ENCODE measurements at places on chromosomes 3 and 15.

- DNase-seq: peak; percentile 82
Measured at GRCh38 chr15:70376929-70377691, 279.4 kb upstream of the TLE3 start.

DNA sequence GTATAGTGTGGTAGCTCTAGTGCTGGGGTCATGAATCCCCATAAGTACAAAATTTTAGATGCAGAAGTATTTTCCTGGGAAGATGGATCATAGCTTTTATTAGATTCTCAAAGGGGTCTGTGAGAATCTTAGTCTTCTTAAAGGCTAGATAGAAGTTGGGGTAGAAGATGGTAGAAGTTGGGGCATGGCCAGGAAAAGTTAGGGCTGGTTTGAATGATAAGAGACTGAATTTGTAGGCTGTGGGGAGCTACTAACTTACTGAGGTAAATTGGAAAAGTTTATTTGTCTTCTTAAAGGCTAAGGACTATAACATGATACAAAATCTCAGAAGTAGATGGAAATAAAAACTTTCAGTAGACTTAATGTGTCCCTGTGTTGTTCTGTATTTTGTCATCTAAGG is 1.6 kb upstream of the UBE2Q2 start:
- no peak for DNase-seq

DNA sequence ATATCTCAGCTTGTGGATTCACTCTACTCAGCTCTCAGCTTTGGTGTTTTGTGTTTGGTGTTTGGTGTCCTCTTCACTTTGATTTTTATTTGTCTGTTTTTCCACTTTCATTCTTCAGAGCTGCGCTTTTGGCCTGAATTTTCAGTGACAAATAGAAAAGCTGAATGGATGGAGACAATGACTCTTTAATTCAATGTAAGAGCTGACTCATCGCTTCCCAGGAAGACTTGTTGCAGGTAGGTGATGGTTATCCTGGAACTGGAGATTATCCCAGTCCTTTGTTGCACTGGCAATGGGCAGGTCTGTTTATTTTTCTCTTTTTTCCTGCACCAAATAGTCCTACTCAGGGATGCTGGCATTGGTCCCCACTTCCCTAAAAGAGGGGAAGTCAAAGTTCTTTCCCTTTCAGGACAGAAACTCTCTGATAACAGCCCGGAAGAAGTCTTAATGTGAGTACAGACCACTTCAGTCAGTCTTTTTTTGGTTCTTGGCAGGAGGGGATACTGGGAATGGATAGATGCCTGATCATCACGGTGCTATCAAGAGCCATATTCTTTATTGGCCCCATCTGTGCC is 12.4 kb upstream of the AEN start:
- DNase-seq: no peak

DNA sequence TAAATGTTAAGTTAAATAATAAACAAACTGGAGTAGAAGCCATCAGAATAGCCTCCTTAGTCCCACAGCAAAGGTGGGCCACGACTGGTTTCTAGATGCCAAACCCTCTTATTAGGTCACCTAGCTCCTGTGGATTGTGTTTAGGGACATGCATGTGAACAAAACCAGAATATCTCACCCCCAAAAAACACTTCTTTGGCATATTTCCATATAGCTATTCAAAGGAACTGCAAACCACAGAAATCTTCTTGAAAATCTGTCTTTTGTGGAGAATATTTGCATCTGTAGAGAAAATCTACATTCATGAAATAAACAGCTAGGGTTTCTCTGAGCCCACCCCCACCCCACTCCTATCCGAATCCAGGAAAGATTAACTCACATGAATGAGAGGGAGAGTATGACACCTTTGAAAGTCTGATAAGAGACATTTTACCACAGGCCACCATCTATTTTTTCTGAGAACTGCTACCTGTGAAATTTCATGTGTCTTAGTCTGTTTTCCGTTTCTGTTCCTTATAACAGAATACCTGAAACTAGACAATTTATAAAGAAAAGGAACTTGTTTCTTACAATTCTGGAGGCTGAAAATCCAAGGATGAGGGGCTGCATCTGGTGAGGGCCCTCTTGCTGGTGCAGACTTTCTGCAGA is 159.4 kb downstream of the NEK10 start:
- no peak for DNase-seq

DNA sequence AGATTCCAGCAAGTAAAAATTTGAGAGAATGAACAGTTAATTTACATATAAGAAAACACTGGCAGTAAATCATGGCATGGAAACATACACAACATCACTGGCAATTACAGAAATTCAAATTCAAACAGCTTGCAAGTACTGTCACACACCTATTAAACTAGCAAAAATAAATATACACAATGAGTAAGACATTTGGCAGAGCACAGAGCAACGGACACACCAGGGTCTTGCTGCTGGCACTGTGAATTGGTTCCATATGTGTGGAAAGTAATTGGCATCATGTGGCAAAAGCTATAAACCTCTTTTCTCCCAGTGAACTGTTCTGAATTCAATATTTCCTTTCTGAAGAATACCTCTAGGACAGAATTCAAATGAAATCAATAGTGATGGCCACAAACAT is 78.3 kb downstream of the LRRK1 start:
- DNase-seq: no peak

GRCh38 chr3:186035277-186035676 is 73.6 kb downstream of the ETV5 start:
- DNase-seq: no peak

GRCh38 chr15:80870893-80871292 is 91.7 kb downstream of the CEMIP start:
- DNase-seq: no peak

DNA sequence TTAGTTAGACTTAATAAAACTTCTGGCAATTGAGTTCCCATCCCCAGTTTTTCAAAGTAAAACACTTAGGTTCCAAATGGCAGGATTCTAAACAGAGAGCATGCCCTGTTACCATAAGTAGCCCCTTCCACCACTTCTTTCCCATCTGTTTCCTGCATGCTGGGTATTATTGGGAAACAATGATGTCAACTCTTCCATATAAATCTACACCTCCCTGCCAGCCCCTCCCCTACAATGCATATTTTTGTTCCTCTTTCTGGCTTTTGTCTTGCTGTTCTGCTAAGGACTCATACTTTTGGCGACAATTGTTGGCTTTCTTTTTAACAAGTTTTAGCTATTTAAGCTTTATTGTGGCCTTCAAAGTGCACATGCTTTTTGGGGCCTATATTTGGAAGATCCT is 11.1 kb downstream of the ARHGAP31 start:
- DNase-seq: no peak

GRCh38 chr15:99169769-99170311 is 65.0 kb downstream of the SYNM start:
- no peak for DNase-seq
